ENCODE measurements at places on chromosomes 2 and 18.

- no peak for DNase-seq
Measured at GRCh38 chr2:205188239-205189138, 493.8 kb upstream of the NRP2 start.

DNA sequence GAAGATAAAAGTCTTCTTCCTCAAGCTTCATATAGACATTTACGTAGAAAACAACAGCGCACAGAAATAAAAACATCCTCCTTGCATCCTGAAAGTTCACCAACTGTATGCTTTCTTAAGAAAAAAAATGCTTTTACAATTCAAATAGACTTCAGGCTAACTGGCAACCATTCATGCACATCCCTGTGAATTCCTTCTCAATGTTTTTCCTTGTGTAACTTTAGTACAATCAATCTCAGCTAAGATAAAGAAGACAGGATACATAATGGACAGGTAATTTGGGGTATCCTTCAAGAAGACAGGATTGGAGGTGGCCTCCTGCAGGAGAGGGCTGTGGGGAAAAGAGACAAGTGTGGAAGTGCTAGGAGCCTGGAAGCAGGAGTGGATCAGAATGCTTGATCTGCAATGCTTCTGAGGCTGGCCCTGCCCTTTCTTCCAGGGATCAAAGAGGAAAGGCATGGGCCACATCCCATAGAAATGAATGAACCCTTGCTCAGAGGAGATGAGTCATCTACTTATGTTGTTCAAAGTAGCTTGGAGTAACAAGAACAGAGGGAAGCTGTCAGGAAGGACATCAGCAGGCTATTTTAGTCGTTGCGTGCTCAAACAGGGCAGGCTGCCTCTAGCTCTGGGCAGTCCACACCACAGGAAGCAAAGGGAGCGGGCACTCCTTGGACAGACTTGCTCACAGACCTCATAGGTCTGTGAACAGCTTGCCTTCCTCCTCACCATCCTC is 126.6 kb downstream of the TMEM131 start:
- DNase-seq: no peak

DNA sequence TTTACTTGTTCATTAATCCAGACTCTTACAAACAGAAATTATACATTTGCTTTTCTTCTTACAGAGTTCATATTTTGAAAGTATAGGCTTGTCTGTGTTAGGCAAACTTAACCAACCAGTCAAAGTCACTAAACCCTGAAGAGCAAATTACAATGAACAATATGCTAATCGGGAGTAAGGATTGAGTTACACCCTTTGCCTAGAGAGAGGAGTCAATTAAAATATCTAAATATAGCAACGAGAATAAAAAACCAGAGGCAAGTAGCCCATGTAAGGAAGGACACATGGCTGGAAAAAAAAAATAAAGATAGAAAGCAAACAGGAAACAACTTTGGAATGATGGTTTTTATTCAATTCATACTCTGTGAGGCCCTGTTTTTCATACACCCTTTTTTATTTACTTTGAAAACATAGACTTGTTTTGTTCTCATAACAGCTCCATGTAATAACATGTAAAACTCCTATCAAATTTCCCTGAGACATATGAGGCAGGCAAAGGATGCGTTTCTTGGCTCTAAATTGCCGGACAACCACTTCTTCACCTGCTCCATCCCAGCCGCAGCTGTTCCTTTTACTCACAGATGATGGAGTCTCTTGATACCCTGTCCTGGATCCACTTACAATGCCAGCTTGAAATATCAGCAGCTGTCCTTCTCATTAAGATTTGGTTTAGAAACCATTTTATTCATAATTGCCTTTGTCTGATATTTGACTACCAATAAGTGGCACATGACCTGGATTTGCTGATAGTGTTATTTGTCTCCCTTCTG is 767.7 kb upstream of the GCFC2 start:
- no peak for DNase-seq

DNA sequence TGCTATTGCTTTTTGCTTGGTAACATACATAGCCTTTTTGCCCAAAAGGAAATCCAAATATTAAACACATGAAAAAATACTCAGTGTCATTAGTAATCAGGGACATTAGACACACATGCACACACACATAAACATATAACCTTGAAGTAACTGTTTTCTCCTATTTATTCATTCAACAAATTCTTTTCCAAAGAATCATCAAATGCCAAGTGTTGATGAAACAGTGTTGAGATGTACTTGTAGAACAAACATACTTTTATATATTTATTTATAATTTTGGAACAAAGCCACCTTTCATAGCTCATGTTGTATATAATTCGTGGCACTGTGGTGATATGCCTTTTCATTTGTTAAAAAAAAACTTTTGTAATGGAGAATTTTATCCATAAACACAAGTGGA is 81.0 kb downstream of the APLF start:
- no peak for DNase-seq

Measured in effector memory CD4-positive, alpha-beta T cell (primary cell).